Coronary artery (tissue), 2 donors: ENCODE measurements at places on chromosomes 4 and X.
A peak's percentile ranks its signal among the peaks of the same experiment; 100 is the strongest.

DNA sequence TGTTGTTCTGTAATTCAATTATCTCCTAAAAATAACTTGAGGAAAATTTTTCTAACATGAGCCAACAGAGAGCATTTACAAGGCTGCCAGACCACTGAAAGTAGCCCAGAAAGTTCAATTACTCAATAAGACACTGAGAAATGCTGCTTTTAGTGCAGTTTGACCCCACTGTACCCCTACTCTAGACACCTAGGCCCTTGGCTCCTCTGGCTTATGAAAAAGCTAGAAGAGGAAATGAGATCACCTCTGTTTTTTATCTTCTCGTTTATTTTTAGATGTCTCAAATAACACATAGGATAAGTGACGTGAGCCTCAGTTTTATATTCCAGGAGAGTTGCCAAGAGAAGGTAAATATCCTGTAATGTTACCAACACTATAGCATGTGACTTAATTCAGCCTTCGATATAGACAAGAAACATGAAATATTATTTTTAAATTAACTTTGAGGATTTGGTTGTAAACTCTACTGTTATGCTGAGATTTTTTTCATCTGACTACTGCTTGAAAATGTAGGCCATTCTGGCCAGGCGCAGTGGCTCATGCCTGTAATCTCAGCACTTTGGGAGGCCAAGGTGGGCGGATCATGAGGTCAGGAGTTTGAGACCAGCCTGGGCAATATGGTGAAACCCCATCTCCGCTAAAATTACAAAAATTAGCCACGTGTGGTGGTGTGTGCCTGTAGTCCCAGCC lies 24.4 kb downstream of the TNIP3 start:
- no peak for DNase-seq

DNA sequence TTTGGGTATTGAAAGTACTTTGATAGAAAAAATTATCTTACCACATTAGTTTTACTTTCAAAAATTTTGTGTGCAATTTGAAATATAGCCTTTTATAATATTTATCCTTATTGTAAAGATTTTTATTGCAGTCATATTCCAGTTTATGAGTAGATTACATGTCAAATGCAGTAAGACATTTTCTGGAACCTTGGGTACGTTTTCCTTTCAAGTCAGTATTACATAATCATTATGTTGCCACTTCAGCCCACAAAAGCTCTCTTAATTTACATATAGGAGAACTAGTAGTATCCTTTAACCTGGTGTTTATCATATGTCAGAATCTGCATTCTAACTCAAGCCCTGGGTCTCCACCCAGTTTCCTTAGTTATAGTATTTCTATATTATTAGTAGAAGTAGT lies 98.5 kb downstream of the CENPC start:
- DNase-seq, result no peak

- DNase-seq, result no peak
Observed at GRCh38 chrX:38151441-38151840, 69.2 kb downstream of the SRPX start.

- no peak for DNase-seq
Observed at GRCh38 chr4:1172228-1172851, at the start of gene SPON2. Gene SPON2 (minus strand): TSS chr4:1172583.

DNA sequence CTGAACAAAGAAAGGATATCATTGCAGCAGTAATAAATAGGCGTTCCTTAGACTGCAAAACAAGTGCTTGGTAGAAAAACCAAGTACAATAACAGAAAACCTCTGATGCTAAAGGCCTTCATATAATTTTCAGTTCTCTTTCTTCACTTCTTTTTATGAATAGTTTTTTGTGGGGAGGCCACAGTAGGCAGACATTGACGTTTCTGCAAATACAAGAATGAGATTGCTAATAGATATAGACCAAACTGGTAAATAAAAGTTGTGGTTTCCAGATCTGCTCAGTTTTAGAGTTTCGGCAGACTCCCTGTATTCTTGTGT lies 57.0 kb upstream of the RAP1GDS1 start:
- no peak for DNase-seq

DNA sequence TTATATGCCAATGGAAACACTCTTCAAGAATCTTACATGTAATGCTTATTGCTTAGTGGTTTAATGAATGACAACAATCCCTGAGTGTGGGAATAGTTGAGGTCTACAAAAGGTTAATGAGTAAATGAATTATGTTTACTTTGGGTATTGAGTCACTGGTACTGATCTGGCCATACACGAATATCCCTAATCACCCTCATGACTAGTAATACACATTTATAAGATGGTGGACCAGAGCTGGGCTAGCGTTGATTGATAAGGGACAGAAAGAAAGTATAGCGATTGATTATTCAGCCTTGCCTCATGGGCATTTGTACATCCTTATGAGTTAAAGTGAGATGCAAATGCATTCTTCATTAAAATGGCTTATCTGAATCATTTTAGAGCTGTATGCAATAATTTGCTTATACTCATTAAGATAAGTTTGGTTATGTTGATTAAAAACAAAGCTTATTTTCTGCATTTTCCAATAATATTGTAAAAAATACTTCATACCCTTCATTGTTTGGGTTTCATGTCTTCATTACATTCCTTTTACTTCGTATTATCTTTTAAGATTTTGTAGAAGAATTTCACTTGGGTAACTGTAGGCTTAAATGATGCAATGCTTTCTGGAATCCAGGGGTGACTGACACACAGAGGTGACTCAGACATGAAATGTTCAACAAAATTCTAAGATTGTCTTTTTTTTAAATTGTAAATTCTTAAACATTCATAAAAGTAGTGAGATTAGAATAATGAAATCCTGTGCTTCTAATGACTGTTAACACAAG lies 47.4 kb downstream of the FGF2 start:
- DNase-seq, result no peak

DNA sequence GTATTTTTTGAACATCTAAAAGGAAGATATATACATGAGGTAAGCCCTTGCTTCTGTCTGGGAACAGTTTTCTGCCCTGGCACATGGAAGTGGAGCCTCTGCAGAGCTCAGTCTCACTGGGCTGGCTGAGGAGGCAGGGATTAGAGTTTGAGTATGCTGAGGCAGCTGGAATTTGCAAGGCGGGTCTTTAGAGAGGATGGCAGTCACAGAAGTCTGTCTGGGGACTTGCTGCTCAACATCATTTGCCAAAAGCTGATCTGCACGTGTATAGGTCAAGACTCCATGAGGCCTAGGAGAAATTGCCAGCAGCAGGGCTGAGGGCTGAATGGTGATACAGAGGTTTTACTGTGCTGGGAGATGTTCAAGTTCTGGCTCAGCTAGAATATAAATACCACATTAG lies 163.6 kb upstream of the ANK2 start:
- DNase-seq, result no peak

DNA sequence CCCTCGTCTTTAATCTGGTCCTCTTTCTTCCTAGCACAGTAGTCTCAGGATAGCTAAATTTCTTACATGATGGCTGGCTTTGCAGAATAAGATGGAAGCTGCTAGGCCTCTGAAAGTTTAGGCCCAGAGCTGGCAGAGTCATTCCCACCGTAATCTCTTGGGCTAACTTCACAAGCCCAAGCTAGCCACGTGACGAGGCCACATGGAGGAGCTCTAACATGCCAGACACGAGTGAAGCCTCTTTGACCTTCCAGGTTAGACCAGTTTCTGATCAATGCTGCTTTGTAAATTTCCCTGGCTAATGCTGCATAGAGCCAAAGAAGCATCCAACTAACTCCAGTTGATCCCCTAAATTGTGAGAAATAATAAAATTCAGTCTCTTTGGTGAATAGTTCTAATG lies 9.5 kb upstream of the CENPE start:
- DNase-seq, result no peak

GRCh38 chr4:33316033-33316432 lies 2595.9 kb downstream of the PCDH7 start:
- DNase-seq, result no peak

GRCh38 chrX:118495061-118495921 lies at the start of gene DOCK11:
Gene DOCK11 (plus strand): TSS chrX:118495815. CDS start chrX:118495972, 157 bp downstream.
- DNase-seq, result peak; percentile 89

GRCh38 chrX:69305333-69306062 lies 140.2 kb upstream of the PJA1 start:
- no peak for DNase-seq

DNA sequence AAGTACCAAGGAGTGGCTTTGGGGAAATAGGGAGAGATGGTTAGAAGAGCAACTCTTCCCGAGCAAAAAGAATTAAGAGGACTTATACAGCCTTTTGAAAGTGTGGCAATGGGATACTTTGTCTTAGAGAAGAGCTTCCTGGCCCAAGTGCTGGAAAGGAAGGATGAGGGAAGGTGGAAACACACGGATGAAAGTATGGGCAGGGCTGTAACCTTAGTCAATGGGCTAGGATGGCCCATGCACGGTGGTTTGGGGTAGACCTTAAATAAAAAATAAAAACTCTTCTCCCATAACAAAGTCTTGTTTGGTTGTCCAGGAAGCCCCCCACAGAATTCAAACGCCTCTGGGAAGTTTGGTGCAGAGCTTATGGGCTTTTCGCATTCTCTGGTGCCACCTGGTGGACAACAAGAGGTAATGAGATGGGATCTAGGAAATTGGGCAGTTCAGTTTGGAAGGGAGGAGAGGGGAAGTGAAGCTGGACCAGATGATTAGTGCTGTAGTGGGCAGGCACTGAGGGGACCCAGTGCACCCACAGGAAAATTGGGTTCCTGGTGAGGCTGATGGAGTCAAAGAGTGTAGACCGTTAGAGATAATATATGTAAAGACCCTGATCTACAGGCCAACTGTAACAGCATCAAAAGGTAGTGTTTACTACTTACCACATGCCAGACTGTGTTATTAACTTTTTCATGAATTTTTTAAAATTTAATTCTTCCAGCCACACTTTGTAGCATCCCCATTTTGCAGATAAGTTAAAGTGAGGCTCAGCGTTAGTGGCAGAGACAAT lies 13.8 kb upstream of the ENOX2 start:
- no peak for DNase-seq

DNA sequence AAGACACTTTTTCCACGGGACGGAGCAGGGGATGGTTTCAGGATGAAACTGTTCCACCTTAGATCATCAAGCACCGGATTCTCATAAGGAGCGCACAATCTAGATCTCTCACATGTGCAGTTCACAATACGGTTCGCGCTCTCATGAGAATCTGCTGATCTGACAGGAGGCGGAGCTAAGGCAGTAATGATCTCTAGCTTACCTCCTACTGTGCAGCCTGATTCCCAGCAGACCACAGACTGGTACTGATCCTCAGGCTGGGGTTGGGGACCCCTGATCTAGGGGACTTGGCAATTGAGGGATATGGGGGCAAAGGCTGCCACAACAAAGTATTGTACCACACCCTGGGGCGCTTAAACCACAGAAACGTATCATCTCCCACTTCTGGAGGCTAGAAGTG lies 25.7 kb downstream of the ZNF185 start:
- no peak for DNase-seq

DNA sequence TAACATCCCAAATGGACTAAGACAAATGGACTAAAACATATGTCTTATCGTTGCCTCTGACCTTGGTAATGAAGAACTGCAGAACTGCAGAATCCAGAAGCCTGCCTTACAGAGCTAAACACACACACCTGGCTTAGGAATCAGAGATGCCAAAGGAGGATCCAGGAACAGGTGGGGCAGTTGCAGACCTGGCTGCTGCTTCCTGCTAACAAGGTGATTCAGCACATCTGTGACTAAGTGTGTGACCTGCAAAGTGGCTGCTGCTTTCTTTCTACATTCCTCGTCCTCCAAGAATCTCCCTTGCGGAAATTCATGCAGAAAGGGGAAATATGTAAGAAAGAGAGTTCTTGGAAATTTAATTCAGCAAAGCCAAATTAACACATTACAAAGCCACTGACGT lies 96.8 kb upstream of the NLGN4X start:
- no peak for DNase-seq

DNA sequence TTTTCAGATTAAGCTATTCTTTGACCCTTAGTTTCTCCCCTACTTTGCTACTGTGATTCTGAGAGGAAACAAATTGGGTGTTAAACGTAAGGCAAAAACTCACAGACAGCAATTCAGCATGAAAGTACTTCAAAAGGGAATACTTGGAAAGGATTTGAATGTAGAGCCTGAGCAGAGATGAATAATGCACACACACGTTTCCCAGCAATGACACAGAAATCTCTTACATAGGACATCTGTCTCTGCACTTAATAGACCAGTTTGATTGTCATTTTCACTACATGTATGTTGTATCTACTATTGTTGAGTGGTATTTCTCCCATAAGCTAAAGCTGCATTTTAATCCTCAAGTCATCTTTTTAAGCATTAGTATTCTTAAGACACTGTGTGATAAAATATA lies 166.1 kb upstream of the TEX13C start:
- DNase-seq, result no peak

DNA sequence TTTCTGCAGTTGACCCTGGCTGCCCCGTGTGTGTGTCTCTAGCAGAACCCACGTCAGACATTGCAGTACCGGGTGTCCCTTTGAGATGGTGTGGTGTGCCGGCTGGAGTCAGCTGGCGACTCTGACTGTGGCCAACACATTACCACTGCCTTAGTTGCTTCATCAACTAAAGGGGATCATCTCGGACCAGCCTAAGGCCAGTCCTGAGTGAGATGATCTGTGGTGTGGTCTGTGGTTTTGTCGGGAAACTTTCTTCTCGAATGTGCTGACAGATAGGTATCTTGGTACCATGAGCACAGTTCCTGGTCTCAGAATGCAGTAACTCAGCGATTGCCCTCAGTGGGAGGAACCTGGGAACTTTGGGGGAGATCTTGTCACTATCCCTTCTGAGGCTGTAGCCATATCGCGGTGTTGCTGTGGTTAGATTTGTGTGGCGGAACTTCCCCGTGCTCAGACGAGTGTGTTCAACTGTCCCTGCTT lies 15.8 kb downstream of the TBC1D14 start:
- DNase-seq, result no peak

DNA sequence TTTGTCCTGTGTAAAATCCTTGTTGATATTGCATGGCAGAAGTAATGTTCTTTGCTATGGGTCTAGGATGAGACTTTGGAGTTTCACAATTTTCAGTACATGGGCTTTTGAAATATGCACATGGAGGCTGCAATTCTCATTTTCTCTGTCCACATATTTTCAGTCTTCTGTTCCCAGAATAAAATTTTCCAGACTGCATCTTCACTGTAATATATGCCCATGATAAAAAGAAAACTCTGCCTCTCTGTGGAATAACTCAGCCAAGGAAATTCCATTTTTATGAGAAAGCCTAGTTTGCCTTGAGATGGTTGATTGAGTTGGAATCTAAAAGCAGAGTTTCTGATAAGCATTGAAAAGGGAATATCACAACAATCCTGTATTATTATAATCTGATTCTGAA lies 601.4 kb upstream of the AADAT start:
- DNase-seq, result no peak

- DNase-seq, result no peak
Observed at GRCh38 chr4:37628977-37629609, 57.1 kb downstream of the RELL1 start.

DNA sequence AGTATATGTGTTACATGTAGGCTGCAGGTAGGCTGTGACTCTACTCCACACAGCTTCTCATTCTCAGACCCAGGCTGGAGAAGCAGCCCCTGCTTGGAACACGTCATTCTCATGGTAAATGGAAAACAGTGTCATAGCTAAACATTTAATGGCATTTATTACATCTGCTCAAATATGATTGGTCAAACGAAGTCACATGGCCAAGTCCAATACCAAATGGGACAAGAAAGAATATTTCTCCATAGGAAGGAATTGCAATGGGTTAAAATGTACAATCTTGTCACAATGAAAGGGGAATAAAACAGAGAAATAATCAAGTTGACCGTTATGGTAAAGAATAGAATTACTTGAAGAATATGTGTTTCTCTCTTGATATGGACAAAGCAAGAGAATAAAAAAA lies 198.6 kb downstream of the ANAPC10 start:
- no peak for DNase-seq
